ENCODE measurements at places on chromosomes 12 and 14.

DNA sequence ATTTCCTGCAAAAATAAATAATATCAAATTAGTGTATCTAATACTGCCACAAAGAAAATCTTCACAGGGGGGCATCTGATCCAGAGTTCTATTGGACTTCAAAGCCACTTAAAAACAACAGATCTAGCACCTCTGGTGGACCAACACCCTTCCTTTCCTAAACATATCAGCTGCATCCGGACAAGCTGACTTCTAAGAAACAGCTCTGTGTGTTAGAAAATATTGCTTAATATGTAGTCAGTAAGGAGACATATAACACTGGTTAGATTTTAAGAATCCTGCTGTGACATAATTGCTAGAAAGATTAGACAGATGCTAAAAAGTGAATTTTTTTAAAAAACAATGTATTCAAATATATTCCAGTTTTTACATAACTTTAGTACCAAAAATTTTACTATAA, 61.1 kb upstream of the PTPRB start:
- no peak for DNase-seq

DNA sequence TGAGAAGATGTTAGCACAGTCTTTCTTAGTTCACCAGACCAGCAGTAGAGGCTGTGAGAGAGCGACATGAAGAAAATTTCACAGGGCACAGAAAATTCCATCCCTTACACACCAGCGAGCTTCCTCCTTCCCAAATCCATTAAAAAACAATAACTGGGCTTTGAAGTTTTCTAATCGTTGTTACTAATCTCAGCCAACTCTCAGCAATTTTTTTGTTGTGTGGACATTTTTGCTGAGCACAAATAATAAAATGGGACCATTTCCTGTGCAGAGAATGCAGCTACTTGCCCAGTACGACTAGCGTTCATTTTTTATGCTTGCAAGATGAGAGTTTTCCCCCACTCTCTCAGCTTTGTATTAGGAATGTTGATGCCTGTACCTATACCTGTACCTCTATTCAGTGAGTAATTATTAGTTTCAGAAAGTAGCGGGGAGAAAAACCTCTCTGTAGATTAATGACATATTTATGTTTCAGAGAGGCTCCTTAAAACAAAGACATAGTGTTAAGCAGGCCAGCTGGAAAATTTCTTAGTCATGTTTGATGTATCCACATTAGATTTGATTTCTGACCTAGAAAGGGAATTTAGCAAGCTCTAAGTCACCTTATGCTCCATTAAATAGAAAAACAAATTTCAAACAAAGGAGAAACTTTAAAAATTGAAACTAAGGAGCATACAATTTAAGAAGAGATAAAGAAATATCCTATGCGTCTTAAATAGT, 146.5 kb downstream of the SRGAP1 start:
- DNase-seq: no peak

GRCh38 chr14:38992067-38992844, 110.8 kb downstream of the SEC23A start:
- DNase-seq: no peak

- no peak for DNase-seq
Observed at GRCh38 chr12:127236491-127236890, 1030.5 kb upstream of the TMEM132C start.

All from esophagus squamous epithelium (tissue), 5 donors.